ENCODE measurements at places on chromosomes 2 and 18.
A peak's percentile ranks its signal among the peaks of the same experiment; 100 is the strongest.

DNA sequence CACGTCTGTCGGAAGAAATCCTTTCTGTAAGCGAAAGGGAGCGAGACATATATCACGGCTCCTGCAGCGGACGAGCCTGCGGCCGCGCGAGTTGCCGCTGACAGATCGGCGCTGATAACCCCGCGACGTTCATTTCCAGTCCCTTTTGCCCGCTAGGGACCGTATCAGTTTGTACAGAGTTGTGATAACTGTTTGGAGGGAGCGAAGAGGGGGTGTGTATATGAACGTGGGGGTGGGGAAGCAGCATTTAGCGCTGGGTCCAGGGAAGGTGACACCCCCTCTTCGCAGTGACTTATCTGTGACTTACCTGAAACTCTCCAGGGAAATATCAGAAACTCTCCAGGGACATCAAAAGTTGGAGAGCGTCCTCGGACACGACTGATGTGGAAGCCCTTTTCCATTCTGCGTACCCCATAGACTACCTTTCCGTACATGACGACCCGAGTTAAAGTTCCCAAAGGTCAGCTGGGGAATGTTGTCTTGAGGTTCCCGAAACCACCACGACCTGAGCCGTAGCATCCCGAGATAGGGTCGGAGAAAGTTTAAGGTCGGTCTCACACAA is 948 bp upstream of the GATA6 start:
- DNase-seq, result peak; percentile 70

GRCh38 chr2:37090019-37090477 is 5.7 kb downstream of the GPATCH11 start:
- DNase-seq, result no peak

DNA sequence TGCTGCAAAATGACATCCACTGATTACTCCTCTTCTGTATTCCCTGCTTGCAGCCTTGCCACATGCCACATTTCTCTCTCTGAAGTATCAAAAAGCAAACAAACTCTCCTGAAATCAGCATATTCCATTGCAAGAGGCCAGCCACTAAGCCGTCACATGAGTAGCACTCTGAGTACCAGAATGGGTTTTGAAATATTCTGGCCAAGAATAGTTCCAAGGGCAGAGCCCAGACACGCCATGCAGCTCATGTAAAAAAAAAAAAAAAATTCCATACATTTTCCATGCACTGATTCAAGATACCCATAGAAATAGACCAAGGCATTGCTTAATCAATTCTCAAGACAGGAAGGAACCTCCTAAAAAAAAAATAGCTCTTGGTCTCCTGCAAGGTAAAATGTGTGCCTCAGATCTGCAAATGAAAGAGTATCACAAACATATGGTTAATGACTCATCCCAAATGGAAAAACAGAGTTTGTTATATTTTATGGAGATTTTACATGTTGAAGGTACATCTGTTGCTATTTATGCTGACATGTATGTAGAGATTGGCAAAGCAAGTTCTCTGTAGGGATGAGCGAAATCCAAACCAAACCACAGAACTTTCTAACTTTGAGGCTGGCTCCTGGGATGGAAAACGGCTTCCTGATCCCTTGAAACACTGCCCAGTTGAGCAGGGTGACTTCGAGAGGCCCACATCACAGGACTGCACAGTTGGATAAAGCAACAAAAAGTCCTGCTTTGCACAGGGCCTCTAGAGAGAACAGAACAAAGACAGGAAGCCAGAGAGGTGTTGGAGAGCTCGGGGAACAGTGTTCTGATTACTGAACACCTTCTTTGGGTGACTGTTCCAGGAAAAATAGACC is 346.2 kb downstream of the ZNF521 start:
- no peak for DNase-seq

DNA sequence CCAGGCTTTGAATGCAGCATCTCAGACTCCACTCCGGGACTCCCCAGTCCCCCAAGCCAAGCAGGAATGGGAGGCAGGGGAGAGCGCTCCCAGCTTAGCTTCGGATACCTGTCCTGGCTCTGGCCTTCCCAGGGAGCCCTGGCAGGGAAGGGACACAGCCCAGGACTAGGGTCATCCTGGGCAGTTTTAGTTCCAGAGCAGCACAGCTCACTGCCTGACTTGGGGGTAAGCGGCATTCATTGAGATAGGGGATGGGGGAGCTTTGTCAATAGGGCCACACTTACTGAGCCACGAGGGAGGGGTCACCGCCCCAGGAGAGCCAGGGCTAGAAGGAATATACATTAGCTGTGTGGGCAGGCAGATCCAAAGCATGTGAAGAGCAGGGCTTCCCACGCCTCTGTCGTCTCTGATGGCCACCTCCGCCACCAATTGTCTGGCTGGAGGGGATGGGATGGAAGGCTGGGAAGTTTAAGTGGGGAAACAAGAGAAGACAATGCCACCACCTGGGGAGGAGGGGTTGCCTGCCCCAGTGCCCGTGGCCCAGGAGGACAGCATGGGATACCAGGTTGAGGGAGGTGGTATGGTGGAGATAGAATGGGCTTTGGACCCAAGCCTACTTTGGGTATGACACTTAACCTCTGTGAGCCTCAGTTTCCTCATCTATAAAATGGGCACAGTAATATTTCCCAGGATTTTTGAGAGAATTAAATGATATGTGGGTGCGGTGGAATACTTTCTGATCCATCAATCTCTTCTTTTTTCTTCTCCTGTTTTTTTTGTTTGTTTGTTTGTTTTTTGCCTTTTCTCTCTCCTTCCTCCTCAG is 40.2 kb downstream of the SCTR start:
- no peak for DNase-seq

DNA sequence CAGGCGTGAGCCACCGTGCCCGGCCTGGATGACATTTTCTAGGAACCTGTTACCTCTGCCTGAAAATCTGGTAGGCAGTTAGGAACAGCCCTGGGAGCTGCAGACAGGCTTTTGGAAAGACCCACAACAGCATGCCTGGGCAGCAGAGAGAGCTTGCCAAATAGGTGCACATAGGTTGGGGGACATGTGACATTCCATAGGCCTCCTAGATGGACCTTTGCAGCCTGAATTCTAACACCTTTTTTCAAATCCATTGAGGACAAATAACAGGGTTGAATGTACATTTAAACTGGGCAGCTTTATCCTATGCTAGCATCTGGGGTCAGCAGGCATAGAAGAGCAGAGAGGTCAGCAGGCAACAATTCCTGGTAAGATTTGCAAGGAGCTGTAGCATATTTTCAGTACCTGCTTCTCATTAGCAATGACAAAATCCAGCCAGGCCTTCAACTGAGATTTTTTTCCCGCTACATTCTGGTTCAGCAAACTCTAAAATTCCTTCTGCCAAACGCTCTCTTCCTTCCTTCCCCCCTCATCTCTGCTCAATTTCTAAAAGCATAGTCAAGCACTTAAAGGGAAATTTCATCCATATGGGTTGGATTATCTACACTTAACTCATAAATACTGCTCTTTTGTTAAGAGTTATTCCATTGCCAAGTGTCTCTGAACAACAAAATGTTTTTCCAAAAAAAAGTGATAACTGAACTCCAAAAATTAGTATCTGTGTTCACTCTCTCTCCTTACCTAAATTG is 75.2 kb downstream of the SOWAHC start:
- no peak for DNase-seq
